ENCODE measurements at places on chromosomes 12 and 14.

DNA sequence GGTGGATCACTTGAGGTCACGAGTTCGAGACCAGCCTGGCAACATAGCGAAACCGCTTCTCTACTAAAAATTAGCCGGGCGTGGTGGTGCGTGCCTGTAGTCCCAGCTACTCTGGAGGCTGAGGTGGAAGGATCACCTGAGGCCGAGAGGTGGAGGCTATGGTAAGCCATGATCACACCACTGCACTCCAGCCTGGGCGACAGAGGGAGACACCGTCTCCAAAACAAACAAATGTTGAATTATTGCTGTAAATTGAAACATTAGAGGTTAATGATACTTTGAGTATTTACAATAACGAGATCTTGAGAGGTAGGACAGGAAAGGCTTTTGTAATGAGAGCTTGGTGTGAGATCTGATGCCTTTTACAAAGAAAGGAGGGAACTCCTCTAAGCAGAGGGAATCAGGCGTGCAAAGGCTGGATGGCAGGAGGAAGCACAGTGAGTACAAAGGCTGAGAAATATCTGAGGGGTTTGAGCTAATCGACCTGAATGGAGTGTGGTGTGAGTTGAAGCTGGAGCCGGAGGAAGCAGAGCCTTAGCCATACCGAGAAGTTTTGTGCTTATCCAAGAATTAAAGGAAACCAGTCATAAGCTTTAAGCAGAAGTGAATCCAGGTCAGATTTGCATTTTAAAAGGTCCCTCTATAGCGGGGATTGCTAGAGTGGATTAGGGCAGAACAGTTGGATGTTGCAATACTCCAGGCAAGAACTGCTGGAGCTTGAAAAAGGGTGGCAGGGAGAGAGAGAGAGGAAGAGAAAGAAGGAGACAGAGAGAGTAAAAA is 1.1 kb downstream of the RHNO1 start:
- DNase-seq = no peak

DNA sequence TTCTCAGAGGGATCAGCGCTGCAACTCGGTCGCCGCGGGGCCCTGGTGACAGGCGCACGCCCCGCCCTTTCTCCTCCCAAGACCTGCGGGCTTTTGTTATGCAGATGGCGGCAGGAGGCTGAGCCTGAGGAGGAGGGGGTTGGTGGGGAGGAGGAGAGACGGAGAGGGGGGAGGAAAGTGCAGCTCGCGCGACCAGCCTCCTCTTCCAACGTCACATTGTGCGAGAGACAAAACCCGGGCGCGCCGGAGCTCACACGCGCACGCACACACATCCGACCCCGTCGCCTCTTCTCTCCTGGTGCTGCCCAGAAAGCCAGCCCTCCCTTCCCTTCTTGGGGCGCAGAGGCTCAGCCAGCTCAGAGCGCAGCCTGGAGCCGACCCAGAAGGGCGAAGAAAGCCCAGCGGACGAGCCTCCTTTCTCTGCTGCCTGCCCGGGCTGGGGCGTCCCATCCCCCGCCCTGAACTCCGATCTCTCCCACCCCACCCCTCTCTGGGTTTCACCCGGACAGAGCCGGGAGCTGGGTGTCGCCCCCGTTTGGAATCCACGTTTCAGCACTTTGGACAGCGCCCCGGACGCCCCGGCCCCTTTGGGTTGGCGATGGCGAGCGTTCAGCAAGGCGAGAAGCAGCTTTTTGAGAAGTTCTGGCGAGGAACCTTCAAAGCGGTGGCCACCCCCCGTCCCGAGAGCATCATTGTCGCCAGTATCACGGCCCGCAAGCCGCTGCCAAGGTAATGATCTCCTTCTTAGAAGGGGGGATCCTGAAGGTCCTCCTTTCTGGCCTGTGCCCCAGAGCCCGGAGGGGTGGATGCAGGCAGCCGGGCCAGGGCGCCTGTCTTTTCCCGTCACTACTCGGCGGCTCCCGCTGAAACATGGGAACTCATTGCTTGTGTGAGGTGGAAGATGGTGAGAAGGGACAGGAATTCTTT is at the start of gene SRRM4:
SRRM4 (plus strand) TSS at position 257 of the 927 bp plus-strand sequence; CDS start at position 599, 342 bp downstream.
- DNase-seq = peak; percentile 80

GRCh38 chr12:89542236-89542635 is 16.4 kb upstream of the POC1B start:
- DNase-seq = no peak

DNA sequence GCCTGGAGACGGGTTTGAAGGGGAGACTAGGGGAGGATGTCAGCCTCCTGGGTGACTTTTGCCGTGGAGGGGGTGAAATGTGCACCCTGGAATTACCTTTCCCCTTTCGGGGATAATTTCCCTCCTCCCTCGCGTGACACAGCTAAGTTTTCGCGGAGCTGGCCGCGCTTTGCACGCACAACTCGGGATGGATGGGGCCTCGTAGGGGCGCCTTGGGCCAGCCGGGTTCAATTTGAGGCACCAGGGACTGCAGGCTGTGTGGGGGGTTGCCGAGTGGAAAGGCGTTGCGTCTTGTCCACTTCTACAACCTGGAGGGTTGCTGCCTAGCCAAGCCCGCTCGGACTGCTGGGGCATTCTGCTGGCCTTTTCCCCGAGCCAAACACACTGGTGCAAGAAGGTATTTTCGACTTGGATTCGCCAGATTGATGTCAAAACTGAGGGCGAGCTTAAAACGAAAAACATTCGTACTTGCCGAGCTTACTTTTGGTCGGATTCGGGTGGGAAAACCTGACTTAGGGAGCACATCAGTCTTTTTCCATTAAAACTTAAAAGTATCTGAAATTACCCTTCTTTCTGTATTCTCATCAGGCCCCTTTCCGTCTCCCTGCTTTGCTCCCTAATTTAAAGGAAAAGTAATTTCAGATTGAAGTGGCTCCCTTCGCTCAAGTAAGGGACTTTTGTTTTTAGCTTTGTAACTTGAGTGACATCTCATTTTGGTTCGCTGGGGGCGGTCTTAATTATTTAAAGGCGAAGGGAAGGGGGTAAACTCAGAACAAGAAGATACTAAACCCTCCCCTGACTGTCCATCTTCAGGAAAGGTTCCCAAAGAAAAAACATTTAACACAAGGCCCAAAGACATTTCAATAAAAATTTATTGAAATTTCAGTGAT is 14.3 kb downstream of the TBX3 start:
- no peak for DNase-seq

GRCh38 chr12:1916371-1917171 is 1.9 kb downstream of the CACNA2D4 start:
- peak; percentile 50 for DNase-seq

GRCh38 chr14:25006961-25007795 is 42.8 kb downstream of the STXBP6 start:
- DNase-seq = no peak

- no peak for DNase-seq
Measured at GRCh38 chr12:123071857-123072256, 79.0 kb downstream of the PITPNM2 start.

- no peak for DNase-seq
Measured at GRCh38 chr12:12270226-12270625, 3.4 kb upstream of the LRP6 start.

DNA sequence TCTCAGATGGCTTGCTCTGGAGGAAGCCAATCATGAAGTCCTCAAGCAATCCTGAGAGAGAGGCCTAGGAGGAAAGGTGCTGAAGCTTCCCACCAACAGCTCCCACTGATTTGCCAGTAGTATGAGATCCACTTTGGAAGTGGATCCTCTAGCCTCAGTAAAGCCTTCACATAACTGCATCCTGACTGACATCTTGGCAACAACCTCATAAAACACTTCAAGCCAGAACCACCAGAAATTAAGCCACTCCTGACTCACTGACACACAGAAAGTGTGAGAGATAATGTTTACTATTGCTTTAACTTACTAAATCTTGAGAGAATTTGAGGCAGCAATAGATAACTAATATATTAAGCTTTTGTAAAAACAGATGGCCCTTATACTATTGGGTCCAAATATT is 11.7 kb upstream of the TMX1 start:
- no peak for DNase-seq

DNA sequence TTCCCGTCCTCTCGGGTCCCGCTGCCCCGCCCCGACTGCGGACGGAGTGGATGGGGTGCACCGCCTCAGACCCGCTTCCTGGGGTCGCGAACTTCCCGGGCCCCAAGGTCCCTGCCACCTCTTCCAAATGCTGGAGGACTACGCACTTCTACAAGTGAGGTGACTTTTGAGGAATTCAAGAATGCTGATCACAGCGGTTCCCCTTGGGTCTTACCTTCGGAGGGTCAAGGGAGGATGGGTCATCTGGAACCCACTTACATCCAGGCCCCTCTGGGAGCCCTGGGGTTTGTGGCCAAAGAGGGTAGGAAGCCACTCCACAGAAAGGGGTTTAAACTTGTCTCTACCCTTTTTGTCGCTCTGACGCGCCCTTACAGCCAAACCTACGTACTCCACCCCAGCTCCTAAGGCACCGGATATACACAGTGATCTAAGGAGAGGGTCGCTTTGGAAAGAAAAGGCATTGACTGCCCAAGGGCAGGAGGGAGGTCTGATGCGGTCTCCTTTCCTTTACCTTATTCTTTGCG is 532 bp upstream of the PRKD1 start:
- no peak for DNase-seq

DNA sequence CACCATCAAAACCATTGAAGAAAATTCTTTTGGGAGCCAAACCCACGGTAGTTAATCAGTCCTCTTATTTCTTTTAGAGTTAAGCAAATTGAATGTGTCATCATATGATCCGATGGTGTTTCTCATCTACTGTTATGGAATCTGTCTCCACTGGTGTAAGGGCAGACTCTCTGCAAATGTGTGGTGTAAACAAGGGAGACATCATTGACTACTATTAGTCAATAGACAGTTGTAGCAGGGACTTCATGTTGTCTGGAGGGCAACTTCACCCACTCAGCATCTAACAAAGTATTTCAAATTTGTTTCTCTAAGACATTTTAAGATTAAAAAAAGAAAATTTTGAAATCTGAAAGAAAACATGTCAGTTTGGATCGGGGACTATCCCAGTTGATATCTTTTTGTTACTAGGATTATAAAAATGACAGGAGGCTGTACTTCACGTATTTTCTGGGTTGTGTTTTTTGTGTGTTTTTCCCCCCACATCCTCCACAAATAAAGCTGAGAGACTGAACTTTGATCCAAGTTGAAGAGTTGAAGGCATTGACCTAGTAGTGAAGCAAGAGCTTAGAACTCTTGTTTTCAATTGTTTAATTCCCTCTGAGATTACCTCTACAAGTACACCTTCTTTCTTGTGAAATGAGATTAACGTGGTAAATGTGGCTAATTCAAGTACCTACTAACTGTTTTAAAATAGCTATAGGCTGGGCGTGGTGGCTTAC is 4.0 kb downstream of the GOLGA5 start:
- no peak for DNase-seq

- no peak for DNase-seq
Measured at GRCh38 chr14:88170333-88170732, 152.7 kb downstream of the KCNK10 start.

GRCh38 chr12:105348561-105348960 is 18.1 kb downstream of the C12orf75 start:
- DNase-seq = no peak

- no peak for DNase-seq
Measured at GRCh38 chr12:31736472-31736871, 7.7 kb upstream of the AMN1 start.

DNA sequence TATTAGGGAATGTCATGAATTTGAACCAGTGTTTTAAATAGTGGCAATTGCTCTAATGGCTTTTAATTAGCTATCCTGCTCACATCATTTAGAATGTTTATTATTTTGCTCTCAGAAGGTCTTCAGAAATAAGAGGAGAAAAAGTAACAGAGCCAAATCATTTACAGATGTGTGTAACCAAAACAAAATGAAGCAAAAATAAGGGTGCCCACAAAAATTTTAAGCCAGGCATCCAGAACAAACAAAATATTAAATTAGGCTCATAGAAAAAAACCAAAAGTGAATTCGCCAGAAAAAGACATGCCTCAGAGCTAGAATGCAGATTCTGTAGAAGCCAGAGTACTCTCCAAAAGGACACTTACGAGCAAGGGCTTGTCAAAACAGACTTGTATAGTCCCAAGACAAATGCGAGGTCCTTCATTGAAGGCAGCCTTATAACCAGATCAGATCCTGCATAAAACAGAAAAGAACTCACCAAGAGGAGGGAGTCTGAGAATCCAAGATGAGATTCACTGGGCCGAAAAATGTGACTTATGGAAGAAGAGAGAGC is 20.2 kb upstream of the SERPINA1 start:
- no peak for DNase-seq

- no peak for DNase-seq
Measured at GRCh38 chr14:95052016-95052585, 105.2 kb downstream of the DICER1 start.

DNA sequence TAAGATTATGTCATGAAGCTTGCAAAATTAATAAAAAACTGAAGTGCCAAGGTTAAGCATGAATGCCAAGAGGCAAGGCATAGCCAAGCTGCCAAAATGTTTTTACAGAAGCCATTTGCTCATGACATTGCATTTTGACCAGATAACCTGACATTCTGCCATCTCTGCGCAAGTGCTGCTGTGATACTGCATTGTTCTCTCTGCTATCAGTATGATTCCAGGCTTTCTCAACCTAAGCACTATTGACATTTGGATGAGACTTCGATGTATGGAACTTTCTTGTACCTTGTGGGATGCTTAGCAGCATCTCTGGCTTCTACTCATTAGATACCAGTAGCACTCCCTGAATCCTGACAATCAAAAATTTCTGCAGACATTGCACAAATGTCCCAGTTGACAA is 139.2 kb downstream of the RASSF9 start:
- no peak for DNase-seq

GRCh38 chr12:3871356-3871755 is 1.8 kb downstream of the PARP11 start:
- DNase-seq = no peak

DNA sequence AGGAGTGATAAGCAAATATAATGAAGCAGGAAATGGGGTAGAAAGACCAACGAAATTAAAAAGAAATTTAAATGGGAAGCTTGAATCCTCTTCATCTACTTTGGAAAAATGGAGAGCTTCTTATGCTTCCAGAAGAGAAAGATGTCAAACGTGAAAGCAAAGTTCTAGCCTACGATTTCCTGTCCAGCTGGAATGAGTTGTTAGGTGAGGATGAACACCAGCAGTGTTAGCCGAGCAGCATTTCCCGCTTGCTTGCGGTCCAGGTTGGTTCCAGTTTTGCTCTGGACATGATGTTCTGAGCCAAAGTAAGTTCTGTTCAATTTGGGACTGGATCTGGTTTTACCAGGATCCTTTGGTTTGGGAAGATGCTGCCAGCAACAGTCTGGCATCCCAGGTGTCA is 78.9 kb downstream of the DACT1 start:
- DNase-seq = no peak

GRCh38 chr12:85814741-85815140 is 21.5 kb downstream of the RASSF9 start:
- DNase-seq = no peak

Measured in dorsolateral prefrontal cortex (tissue), 122 donors.